Common myeloid progenitor, CD34-positive (primary cell): ENCODE measurements at places on chromosomes 13 and 19.

- H3K4me1 ChIP-seq = peaks cover 44% of the 10 kb centered on the region
- peak; percentile 62 for DNase-seq
- H3K27ac ChIP-seq = no peak overlapping the region
- H3K4me3 ChIP-seq = no peak overlapping the region
These were observed 25.5 kb downstream of the ELL start for GRCh38 chr19:18496167-18496979.

DNA sequence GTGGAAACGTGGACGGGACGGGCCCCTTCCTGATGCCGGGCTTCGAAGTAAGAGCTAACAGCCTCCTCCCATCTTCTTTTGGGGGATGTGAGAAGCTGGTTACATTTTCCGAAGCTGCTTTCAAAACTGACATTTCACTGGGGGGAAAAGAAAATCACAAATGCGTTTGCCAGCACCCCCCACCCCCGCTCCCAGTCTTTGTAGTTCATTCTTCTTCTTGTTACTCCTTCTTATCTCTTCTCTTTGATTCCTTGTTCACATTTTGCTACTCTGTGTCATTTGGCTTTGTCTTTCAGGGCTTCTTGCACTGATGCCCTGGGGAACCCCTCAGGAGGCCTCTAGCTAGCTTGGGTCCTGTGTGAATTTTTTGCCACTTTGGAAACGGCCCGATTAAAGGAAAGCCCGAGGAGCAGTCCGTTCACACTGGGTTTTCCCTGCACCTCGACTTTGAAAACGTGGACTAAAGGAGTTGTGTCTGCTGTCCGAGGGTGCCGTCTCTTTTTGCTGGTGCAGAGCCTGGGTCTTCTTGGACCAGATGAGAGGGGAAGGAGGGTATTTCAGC is 1.3 kb downstream of the CARM1 start:
- no peaks in the 10 kb centered on the region for H3K36me3 ChIP-seq
- no peaks in the 10 kb centered on the region for H3K27me3 ChIP-seq
- peaks cover 22% of the 10 kb centered on the region for H3K4me1 ChIP-seq
- DNase-seq = no peak
- no peak overlapping the region for H3K27ac ChIP-seq
- peak overlapping the region; percentile 35 for H3K4me3 ChIP-seq

DNA sequence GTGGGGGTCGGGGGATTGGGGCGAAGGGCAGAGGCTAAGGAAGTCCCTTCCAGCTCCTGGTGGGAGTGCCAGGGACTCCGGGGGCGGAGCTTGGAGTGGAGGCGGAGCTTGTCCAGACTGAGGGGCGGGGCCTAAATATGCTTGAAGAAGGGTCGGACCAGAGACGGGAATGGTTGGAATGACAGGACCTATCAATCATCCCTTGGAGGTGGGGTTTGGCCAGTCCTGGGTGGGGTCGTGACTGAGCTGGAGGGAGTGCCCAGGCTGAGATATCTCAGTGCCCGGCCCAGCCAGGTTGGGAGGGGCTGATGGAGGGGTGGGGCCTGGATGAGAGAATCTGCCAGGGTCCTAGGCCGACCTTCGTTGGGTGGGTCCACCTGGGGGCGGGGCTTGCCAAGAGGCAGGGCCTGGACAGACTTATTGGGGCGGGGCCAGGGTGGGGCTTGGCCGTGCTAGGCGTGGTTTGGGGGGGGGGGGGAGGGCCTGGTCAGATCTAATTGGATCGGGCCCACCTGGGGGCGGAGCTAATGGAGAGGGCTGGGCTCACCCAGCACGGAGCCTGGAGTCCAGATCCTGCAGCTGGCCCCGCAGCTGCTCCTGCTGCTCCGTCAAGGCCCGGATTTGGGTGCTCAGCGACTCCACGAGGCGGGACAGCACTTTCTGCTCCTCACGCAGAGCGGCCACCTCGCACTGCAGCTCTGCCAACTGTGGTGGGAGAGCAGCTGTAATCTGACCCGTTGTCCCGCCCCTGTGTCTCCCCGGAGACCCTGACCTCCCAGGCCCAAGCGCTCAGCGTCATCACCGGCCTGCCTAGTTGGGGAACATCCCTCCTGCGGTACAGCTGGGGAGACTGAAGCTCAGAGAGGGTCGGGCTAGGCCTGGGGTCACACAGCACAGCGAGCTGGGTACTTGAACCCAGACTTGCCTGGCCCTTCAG is 2.6 kb upstream of the WIZ start:
- H3K27me3 ChIP-seq = no peaks in the 10 kb centered on the region
- peaks cover 50% of the 10 kb centered on the region for H3K36me3 ChIP-seq
- H3K4me1 ChIP-seq = no peaks in the 10 kb centered on the region

- no peak overlapping the region for H3K4me3 ChIP-seq
- peaks cover 7% of the 10 kb centered on the region for H3K36me3 ChIP-seq
- H3K27me3 ChIP-seq = no peaks in the 10 kb centered on the region
- H3K27ac ChIP-seq = no peak overlapping the region
- H3K4me1 ChIP-seq = no peaks in the 10 kb centered on the region
- peak; percentile 61 for DNase-seq
These were observed 41.2 kb downstream of the USP12 start for GRCh38 chr13:27130223-27130978.

DNA sequence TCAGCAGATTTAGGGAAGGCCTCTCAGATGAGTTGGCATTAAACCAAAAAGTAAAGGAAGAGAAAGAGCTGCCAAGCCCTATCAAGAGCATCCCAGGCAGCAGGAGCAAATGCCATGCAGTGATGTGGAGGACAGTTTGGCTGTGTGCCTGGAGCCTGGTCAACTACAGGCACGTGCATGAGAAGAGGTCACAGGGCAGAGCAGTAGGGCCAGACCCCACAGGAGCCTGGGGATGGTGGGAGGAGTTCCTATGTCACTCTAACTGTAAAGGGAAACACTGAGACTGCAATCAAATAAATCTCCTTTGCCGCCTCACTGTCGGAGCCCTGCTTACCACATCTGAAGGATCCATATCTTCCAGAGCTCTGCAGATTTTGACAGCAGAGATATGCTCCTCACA is 240.5 kb downstream of the ENOX1 start:
- no peaks in the 10 kb centered on the region for H3K36me3 ChIP-seq
- no peaks in the 10 kb centered on the region for H3K27me3 ChIP-seq
- no peaks in the 10 kb centered on the region for H3K4me1 ChIP-seq

DNA sequence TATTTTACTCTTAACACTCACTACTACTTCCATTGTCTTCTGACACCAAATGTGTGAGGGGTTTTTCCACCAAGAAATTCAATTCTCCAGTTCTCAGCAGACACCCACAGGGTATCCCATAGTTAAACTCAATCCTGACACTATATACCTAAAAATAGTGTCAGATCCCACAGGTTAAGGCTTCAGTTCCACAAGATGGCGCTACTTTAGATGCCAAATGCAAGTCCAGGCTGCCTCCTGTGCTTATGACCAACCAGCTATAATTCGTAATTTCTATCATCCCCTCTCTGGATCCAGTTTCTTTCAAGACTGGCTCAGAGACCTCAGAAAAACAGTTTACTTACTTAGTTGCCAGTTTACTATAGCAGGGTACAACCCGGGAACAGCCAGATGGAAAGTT is 1146.2 kb upstream of the SPRY2 start:
- no peaks in the 10 kb centered on the region for H3K27me3 ChIP-seq
- H3K27ac ChIP-seq = no peak overlapping the region

GRCh38 chr19:33700408-33701013 is 78.8 kb downstream of the CHST8 start:
- no peaks in the 10 kb centered on the region for H3K36me3 ChIP-seq
- no peaks in the 10 kb centered on the region for H3K4me1 ChIP-seq
- H3K27me3 ChIP-seq = no peaks in the 10 kb centered on the region
- H3K27ac ChIP-seq = no peak overlapping the region
- DNase-seq = no peak

DNA sequence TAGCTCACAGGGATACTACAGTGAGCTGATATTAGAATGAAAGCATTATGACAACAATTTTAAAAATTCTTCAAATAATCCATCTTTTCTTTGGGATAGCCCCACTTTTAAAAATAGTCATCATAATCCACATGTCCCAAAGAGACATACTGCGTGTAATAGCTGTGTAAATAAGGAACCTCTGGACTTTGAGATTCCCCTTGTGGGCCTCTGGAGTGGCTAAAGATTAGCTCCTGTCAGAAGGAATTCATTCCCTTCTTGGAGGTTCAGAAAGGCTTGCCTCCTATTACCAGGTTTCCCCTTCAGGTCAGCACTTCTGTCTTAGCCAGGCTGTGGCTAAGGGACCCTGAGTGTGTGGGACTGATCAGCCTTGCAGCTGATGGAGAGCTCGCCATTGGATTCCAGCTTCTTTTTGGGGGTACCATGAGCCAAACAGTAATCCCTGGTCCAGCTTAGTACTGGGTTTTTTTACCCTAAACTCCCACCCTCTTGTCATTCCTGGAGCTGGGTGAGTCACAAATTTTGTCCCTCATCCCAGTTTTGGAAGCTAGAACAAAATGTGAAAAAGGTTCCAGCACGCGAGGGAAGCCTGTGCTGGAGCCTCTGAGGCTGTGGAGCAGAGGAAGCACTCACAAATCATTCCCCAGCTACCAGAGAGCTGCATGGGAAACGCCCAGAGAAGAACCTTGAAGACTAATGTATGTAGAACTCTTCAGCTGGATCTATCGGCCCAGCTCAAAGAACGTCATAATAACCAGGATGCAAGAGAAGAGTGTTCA is 96.7 kb downstream of the RNASEH2B start:
- H3K4me1 ChIP-seq = peaks cover 9% of the 10 kb centered on the region
- no peak overlapping the region for H3K27ac ChIP-seq
- H3K4me3 ChIP-seq = no peak overlapping the region
- DNase-seq = no peak
- H3K36me3 ChIP-seq = no peaks in the 10 kb centered on the region

- H3K27ac ChIP-seq = peak overlapping the region; percentile 89
- peaks cover 23% of the 10 kb centered on the region for H3K4me1 ChIP-seq
- H3K27me3 ChIP-seq = no peaks in the 10 kb centered on the region
- H3K36me3 ChIP-seq = peaks cover 41% of the 10 kb centered on the region
- H3K4me3 ChIP-seq = peak overlapping the region; percentile 94
These were observed 933 bp downstream of the TFPT start for GRCh38 chr19:54114340-54115108.

GRCh38 chr19:39543477-39543857 is 3.5 kb upstream of the EID2 start:
- no peak overlapping the region for H3K27ac ChIP-seq
- no peak for DNase-seq
- peaks cover 7% of the 10 kb centered on the region for H3K4me1 ChIP-seq
- H3K27me3 ChIP-seq = no peaks in the 10 kb centered on the region
- H3K36me3 ChIP-seq = no peaks in the 10 kb centered on the region

DNA sequence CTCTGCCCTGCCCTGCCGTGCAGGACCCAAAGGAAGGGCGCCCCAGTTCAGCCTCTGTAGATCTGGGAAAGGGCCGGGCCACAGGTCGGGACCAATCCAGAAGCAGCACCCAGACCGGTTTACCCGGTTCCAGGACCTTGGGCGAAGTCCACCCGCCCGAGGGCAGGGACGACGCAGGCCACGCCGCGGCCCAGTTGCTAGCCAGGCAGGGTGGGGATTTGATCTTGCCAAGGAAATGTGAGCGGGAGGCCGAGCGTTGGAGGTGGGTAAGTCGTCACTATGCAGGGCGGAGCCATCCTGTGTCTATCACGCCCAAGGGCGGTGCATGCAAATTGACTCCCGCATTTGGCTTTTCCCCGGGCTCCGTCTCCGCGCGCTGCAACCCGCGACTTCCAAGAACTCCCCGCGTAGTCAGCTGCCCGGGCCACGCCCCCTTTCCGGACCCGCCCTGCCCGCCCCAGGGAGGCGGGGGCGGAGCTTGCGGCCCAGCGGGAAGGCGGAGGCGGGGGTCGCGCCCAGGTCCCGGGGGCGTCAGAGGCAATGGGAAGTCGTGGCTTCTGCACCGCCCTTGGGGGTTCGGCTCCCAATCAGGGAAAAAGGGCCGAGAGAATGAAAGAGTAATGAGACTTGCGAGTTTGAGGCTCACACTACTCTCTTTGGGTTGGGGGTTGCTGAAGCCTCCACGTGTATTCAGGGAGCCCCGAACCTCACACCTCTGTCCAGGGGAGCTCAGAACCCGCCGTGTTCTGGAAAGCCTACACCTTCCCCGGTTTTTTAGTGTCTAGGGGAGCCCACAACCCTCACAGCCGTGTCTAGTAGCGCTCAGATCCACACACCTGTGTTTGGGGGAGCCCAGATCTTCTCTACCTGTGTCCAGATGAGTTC is 12.8 kb downstream of the IER2 start:
- H3K4me1 ChIP-seq = peaks cover 14% of the 10 kb centered on the region
- DNase-seq = peak; percentile 88
- peak overlapping the region; percentile 83 for H3K27ac ChIP-seq
- H3K4me3 ChIP-seq = peak overlapping the region; percentile 59

DNA sequence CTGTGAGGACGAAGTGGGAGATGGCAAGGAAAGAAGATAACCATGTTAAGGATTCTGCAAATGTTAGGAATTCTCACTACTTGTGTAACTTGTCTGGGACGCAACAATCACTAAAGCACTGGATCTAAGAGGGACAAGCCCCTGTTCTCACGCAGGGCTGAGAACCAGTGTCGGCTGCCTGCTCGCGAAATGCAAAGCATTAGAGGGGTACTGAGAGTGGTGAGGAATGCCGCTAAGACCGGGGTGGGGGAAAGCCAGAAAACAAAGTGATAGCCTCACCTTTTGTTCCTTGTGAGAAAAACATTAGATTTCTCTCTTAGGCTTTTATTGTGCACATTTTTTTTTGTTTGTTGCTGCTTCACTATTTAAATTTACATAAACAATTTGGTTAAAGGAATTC is 241.9 kb downstream of the ABCC4 start:
- H3K27ac ChIP-seq = no peak overlapping the region
- H3K4me1 ChIP-seq = no peaks in the 10 kb centered on the region
- DNase-seq = no peak
- no peak overlapping the region for H3K4me3 ChIP-seq

DNA sequence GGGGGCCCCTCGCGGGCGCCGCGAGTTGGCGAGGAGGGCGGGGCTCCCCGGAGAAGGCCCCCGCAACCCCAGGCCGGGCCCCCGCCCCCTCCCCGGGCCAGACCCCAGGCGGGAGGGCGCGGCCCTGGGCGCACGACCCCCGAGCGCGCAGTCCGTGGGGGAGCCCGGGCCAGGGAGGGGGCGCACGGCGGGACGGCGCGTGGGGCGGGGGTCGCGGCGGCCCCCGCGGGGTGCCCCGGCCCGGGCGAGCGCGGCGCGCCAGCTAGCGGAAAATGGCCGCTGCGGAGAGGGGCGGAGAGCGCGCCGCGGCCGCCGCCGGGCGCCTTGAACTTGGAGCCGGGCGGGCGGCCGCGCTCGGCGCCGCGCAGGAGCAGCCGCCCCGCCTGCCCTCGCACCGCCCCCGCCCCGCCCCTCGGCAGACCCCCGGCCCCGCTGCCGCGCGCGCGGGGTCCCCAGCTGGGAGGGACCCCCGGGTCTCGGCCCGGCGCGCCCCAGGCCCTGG is 6.4 kb upstream of the NFIC start:
- peaks cover 44% of the 10 kb centered on the region for H3K4me1 ChIP-seq
- H3K27ac ChIP-seq = no peak overlapping the region
- H3K36me3 ChIP-seq = no peaks in the 10 kb centered on the region
- DNase-seq = no peak
- peak overlapping the region; percentile 65 for H3K4me3 ChIP-seq
- no peaks in the 10 kb centered on the region for H3K27me3 ChIP-seq

- H3K27me3 ChIP-seq = no peaks in the 10 kb centered on the region
- no peak overlapping the region for H3K4me3 ChIP-seq
- H3K36me3 ChIP-seq = no peaks in the 10 kb centered on the region
- peaks cover 4% of the 10 kb centered on the region for H3K4me1 ChIP-seq
These were observed 81.0 kb upstream of the UBAC2 start for GRCh38 chr13:99119656-99120055.
